NCI-H187 (cell line): ENCODE measurements at places on chromosomes 2 and 18.

- no peak for DNase-seq
Measured at GRCh38 chr2:138559641-138560040, 58.1 kb downstream of the SPOPL start.

DNA sequence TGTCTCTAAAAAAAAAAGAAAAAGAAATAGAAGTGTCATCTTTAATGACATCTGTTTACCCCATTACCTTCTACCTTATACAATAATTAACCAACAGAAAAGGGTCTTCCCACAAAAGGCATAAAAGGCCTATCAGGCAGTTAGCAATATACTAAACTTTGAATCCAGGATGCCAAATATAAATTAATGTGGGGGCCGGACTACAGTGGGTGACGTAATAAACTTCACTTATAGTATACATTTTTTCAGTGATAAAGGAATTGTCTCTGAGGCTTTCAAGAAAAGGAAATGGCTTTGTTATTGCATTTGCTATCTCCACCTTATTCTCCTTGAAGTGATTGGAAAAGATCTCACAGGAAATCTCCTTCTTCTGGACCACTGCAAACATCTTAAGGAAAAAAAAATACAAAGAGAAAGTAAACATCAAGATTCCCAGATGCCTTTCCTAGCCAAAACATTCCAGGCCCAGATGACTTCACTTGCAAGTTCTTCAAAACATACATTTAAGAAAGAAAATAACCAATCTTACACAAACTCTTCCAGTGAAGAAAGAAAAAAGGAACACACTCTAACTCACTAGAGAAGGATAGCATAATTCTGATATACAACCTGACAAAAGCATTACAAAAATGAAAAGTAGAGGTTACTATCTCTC is 126.2 kb upstream of the CAB39 start:
- DNase-seq: no peak

GRCh38 chr18:9101730-9102507 is 580 bp upstream of the NDUFV2 start:
- no peak for DNase-seq

- DNase-seq: no peak
Measured at GRCh38 chr2:42793334-42794270, 1.2 kb upstream of the HAAO start.

DNA sequence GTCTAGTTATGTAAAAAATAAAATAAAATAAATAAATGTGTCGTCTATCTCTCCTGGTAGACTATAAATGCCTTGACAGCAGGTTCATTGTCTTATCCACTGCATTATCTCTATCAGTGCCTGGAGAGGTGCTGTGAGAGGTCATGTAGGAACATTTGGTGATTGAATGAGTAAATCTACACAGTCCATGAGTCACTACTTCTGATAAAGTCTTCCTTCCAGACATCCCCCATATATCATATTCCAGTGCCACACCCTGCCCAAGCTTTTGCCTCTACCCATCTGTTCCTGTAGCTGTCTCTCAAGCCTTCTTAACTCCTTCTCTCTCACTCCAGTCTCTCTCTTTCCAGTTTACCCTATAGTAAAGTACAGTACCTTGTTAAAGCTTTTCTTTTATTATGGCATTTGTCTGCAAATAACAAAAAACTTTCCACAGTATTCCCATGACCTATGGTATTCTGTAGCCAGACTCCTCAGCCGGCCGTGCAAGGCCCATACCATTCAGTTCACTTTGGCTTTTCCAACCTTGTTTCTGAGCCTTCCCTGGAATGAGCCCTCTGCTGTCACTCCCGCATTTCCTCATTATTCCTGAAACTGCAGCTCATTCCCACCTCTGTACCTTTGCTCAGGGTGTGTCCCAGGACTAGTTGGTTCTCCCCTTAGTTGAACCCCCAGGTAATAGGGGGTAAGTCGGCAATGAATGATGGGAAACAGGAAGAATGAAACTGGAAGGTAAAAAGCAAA is 37.5 kb downstream of the ANXA4 start:
- no peak for DNase-seq

- DNase-seq: no peak
Measured at GRCh38 chr2:118049140-118049815, 35.4 kb upstream of the CCDC93 start.
